EL (cell line): ENCODE measurements at places on chromosomes 1 and 21.

GRCh38 chr1:41357451-41358101 is 3.7 kb upstream of the FOXO6 start:
- no peak for DNase-seq

- peak; percentile 67 for DNase-seq
Observed at GRCh38 chr1:55632058-55632457, 416.9 kb upstream of the USP24 start.

- DNase-seq, result peak; percentile 50
Observed at GRCh38 chr1:200359610-200360163, 50.1 kb downstream of the ZNF281 start.

- no peak for DNase-seq
Observed at GRCh38 chr1:86447198-86447790, 21.4 kb upstream of the CLCA1 start.

DNA sequence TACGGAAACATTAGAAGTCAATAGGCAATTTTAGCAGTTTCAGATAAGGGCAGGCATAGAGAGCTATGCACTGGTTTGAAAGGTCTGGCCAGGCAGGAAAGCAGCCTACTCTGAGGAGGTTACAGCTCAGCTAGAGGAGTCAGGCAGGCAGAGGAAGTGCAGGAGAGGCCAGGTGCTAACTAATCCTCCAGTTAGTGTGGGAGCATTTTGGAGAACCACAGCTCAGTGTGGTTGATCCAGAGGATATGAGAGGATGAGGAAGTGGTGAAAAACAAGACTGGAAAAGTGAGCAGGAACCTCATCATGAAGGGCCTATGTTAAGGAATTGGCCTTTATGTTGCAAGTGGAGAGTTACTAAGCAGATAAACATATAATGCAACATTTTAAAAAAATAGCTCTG is 282.4 kb upstream of the SGIP1 start:
- no peak for DNase-seq

DNA sequence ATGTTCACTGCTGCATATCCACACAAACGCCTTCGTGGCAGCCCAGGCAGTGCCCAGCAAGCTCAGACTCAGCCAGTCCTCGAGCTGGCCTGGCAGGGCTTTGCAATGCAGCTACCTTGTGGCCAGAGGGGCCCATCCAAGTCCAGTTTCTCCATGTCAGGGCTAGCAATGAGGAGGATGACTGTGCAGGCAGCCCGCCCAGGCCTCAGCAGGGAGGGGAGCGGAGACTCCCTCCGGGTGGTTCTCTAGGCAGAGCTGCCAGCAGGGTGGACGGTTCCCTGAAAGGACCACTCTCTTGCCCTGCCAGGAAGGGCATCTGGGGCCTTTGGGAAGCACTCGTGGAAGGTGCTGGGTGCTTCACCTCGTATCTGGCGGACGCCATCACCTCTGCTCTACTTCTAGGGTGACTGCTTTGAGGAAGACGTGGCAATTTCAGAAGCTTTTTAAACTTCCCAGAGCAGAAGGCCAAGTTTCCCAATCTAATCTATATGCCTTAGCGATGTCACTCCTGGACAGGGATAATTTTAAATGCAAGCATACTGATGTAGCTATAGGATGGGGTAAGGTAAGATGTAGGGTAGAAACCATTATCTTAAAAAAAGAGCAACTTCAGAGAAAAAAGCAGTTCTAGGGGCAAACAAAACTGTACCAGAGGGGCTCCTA is 56.2 kb downstream of the RUNX1 start:
- no peak for DNase-seq

GRCh38 chr1:240941701-240942370 is 329.9 kb upstream of the GREM2 start:
- DNase-seq, result no peak

- no peak for DNase-seq
Observed at GRCh38 chr21:32207406-32207716, 71.5 kb downstream of the MIS18A start.
